ENCODE measurements at places on chromosomes 2 and 18. TPM values are rescaled to one million over a fixed set of nuclear protein-coding genes. Genes with fewer than 3 reads are reported as not detected.
A peak's percentile ranks its signal among the peaks of the same experiment; 100 is the strongest.

PPP1R1C gene
- 1.3 TPM for polyA plus RNA-seq

POTEI gene
- 0.13 TPM for polyA plus RNA-seq

DNA sequence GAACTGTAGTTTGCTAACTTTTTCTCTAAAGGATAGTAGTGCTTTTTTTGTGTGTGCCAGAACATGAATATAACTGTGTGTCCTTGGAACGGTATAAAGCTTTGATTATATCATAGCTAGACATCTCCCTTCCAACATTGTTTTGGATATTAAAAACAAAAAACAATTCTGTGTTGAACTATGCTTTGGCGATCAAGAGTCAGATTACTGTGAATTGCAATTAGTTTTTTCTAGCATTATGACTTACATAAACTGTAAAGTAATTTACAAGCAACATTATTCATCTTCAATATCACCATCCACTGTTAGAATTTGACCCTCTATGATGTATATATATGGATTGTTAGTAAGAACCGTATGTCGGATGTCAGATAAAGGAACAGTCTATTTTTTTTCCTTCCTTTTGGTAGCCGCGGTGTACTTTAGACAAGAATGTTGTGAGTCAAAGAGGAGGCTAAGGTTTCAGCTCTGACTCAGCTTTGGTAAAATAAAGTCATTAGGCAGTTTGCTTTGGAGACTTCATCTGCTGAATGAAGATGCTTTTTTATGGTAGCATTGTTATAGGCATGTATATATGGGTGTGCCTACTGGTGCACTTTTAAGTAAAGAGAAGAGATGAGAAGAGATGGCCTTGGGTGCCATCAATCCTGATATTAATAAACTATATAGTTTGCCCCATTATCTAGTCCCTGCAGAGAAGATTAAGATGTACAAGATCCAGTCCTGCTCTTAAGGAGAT is 76.4 kb downstream of the LTBP1 start:
- no peak for DNase-seq

- no peak for DNase-seq
Observed at GRCh38 chr18:73777356-73778031, 370.1 kb downstream of the FBXO15 start.

DNA sequence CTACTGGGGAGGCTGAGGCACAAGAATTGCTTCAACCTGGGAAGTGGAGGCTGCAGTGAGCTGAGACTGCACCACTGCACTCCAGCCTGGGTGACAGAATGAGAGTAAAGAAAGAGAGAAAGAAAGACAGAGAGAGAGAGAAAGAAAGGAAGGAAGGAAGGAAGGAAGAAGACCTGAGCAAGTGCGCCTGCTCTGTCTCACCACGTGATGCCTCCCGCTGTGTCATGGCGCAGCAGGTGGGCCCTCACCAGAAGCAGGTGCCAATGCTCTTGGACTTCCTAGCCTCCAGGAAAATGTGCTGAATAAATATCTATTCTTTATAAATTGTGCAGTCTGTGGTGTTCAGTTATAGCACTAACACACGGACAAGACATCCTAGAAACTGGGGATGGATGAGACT is 270.0 kb downstream of the CYP26B1 start:
- DNase-seq: no peak

DNA sequence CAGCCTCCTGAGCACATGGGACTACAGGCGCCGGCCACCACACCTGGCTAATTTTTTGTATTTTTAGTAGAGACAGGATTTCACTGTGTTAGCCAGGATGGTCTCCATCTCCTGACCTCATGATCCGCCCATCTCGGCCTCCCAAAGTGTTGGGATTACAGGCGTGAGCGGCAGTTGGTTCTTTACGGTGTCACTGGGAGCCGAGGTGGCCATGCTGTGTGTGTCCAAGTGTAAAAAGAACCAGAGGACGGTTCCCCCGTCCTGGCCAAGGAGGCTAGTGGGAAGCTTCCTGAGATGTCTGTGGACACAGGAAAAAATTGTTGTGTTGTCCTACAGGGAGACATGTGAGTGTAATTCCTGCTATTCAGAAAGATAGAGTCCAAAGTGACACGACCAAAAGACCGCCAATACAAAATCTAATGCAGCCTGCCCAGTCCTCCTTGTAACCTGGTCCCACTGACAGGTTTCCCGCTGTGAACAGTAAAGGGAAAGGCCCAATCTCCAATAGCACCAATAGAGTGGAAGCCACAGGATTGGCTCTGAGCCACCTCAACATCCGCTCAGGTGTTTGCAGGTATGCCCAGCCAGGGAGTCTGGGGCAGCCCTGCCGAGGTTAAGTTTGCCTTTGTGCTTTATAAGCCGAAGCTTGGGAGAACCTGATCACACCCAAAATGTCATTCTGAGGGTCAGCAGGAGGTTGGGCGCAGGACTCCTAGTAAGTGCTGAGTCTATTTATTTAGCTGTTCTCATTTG is 40.6 kb downstream of the NCK2 start:
- DNase-seq: no peak

- DNase-seq: peak; percentile 36
Observed at GRCh38 chr2:190343536-190344275, at the start of gene INPP1. TSS of gene INPP1 (plus strand) at chr2:190343589. CDS start at chr2:190360103, 16,514 bp downstream.

GRCh38 chr18:3967359-3968180 is 487.5 kb downstream of the DLGAP1 start:
- DNase-seq: no peak

- no peak for DNase-seq
Observed at GRCh38 chr2:106705877-106706276, 180.1 kb downstream of the ST6GAL2 start.

- DNase-seq: no peak
Observed at GRCh38 chr2:189152483-189152882, 27.1 kb downstream of the COL5A2 start.

- DNase-seq: no peak
Observed at GRCh38 chr2:150174971-150175421, 312.5 kb downstream of the RND3 start.

All from left renal cortex interstitium (tissue), 4 donors.